Stimulated activated CD4-positive, alpha-beta T cell treated with anti-CD3 and anti-CD28 coated beads, Interleukin-4, amount 100 ng/mL, for 1 hour (primary cell): ENCODE measurements at places on chromosomes 3 and 15.

GRCh38 chr3:65473736-65474135 lies 565.0 kb downstream of the MAGI1 start:
- DNase-seq = no peak

DNA sequence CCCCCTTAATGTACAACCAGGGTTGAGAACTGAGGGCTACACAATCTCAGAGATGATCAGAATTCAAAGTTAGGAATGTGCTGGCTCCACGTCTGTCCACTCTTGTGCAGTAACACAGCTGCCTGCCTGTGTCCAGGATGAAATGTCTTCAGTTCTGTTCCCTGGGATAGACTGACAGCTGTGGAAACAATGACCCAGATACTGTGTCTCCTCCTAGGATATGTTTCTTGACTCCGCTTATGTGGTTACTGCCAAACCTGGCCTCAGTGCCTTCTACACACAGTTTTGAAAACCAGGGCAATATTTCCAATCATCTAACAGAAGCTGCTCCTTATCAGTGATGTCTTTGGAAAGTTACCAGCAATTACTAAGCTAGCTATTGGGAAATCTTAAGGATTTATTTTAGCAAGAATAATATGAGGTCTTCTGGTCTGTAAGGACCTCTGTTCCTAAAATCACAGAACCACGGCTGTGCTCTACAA lies 67.6 kb downstream of the NOX5 start:
- DNase-seq = no peak

GRCh38 chr15:85631018-85631417 lies 163.7 kb downstream of the KLHL25 start:
- no peak for DNase-seq

- no peak for DNase-seq
These were observed 188.0 kb upstream of the IL12A start for GRCh38 chr3:159800434-159801155.

DNA sequence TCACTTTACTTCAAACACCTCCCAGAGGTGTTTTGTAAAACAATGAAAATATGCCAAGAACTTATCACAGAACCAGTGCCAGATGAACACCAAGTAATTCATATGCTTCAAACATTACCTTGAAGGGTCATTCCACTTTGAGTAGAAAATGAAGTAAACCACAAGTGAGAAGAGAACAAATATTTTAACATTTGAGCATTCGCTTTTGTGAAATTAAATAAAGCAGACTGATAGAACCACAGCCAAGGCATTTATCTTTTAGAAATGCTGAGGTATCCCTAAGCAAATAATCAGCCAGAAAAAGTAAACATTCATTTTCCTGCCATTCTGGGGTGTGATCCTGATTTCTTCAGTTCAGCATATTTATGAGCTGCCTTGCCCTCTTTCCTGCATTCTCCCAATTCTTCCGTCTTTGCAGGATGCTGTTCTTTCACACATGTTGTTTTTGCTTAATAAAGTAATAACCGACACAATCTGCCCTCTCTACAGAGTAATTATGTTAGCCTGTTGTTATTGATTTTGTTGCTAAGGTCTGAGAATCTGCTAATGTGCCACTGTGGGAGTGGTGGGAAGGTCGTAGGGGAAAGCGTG lies 235.6 kb upstream of the TGFBR2 start:
- DNase-seq = no peak

GRCh38 chr3:115588201-115589115 lies 34.9 kb upstream of the GAP43 start:
- no peak for DNase-seq

- DNase-seq = no peak
These were observed 165.1 kb upstream of the STAC start for GRCh38 chr3:36215241-36215640.

DNA sequence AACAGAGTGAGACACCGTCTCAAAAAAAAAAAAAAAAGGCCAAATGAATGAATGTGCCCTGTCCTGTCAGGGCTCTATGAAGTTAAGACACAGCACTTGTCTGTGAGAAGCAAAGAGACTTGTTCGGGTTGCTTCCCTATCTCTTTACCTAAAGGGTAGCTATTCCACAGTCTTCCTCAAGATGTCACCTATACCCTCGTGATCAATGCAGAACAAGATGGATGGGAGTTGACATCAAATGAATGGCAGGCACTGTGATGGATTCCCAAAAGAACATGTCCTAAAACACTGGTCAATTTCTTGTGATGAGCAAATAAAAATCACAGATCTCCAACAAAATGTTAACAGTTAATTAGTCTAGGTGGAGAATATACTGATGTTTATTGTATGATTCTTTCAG lies 9.5 kb downstream of the TADA3 start:
- DNase-seq = no peak

DNA sequence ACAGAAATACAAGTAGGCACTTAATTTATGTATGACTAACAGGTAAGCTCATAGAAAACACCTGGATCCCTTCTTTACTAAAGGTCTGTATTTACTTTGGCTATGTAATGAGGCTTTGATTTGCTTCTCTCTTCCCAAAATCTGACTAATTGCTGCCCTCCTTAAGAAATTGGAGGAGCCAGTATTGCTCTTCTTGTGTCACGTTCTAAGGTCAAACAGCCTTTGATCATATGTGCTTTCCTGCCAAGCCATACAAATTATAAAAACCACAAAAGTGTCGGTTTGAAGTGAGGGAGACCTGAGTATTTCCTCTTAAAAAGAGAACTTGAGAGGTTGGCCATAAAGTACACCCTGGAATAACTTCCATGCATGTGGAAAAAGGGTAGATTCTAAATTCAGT lies 112.1 kb upstream of the MB21D2 start:
- DNase-seq = no peak

DNA sequence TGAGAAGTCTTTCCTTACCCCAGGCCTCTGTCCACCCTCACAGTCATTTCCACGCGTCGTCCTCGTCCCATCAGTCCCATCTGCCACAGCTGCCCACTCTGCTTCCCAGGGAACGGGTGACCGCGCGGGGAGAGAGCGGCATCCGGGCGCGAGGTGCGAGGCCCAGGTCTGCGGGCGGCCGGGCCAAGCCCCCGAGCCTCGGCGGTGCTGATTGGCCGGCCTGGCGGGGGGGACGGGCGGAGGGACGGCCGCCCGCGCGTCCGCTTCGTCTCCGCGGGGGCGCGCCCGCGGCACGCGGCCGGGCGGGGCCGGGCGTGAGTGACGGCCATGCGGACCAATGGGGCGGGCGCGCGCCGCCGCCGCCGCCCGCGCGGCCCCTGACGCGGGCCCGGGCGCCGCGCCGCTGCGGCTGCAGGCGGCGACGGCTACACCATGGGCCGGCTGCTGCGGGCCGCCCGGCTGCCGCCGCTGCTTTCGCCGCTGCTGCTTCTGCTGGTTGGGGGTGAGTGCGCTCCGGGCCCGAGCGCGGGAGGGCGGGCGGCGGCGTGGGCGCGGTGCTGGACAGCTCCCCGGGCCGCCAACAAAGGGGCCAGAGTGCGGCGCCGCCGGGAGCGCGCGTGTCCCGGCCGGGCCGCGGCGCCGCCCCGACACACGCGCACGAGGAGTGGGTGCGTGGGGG lies at the start of gene PODXL2:
Gene PODXL2 (plus strand): TSS at position 398 of the 679 bp plus-strand sequence. CDS start 35 bp downstream, at position 433.
- DNase-seq = peak; percentile 51
